ENCODE measurements at places on chromosomes 11 and 22.

- no peak for DNase-seq
Measured at GRCh38 chr22:26524870-26525269, 12.6 kb upstream of the TFIP11 start.

DNA sequence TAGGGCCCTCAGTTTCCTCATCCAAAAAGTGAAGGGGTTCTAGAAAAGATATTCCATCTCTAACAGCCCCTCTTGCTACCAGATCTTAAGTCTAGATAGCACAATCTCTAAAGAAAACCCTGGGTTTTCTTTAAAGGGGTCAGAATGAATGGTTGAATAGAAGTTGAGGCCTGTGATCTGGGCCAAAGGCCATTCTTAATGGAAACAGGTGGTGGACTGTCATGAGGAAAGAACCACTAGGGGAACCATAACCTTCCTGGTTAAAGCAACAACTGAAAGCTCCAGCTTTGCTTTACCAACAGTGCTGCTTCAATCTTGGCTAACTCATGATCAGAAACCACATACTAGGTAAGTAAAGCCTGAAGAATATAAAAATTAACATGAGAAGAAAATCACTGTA, 1.8 kb downstream of the CELF1 start:
- DNase-seq, result no peak

DNA sequence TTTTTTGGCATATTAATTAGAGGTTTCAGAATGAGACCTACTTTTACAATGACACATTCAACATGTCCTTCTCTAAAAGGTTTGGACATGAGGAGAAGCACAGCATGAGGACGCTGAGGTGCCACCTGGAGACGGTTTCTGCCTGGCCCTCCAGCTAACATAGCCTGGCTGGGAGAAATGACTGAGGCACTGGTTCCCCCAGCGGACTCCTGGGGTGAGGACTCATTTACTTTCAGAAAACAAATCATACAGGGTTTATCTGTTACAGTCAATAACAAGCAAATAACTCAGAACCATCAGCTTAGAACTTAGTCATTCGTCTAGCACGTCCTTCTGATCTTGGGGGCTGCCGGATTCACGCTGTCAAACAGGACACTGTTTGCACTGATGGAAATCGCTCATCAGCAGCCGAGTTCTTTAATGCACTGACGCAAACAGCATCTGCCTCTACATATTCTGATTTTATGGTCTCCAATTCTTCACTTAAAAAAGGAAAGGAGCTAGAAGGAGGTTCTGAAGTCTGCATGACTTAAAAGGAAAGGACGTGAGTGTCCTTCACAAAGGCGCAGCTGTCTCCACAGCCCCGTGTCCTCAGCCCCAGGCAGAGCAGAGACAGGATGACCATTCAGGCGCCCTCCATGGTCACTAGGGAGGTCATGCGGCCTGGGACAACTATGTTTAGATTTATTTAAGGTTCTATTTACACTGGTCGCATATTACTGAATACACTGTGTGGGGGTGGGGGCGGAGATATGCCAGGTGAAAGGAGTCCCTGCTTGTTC, 44.2 kb downstream of the CERK start:
- DNase-seq, result no peak

DNA sequence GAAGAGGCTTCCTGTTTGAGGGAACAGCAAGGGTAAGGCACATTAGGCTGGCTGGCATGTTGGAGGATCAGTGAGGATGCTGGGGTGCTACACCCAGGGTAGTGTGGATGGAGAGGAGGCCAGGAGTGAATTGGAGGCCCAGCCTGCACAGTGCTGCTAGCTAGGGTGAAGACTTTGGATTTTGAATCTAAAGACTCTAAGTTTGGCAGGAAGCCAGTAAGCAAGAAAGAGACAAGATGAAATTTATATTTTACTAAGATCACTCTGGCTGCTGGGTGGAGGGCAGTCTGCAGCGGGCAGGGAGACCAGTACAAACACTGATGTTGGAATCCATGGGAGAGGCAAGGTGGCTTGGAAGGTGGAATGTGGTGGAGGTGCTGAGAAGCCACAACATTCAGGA, 43.6 kb downstream of the TSPAN18 start:
- DNase-seq, result no peak

DNA sequence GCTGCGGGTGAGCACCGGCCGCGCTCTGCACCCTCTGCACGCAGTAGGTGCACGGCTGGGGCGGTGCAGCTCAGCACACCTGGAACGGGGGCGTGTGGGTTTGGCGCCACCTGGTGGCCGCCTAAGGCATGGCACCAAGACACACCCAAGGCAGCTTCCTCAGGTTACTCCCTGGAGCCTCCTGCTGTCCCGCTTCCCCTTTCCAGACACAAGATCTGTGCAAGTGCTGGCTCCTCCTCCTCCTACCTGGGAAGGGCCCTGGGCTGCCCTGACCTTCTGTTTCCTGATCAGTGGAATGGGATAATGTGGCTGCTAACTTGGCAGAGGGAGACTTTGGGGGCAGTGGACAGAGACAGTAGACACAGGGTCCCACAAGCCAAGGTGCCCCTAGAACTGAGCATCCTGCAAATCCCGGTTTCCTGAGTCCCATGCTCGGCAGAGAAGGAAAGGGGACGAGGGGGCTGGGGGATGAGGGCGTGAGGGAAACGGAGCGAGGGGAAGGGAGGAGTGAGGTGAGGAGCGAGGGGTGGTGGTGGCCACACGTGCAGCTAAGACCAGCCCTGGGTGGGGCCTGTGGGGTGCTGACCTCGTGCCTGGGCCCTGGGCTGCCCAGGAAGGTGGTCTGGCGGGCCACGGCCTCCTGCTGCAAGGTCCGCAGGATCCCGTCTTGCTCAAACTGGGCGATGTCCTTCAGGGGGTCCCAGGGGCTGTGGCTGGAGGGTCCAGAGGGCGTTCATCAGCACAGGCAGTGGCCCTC, 34.8 kb upstream of the CARS1 start:
- peak; percentile 84 for DNase-seq

DNA sequence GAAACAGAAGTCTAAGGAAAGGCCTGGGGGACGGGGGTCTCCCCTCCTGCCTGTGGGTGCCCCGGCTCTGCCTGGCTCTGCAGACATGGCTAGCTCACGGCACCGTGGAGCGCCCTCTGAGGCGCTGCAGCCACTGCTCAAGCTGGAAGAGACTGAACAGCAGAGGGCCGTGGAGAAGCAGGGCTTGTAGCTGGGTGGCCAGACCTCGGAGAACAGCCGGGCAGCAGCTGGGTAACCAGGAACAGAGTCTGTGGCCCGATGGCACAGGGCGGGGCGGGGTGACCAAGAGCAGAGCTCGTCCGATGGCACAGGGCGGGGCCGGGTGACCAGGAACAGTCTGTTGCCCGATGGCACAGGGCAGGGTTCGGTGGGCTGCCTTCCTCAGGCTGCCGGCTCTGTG, 18.1 kb downstream of the RNH1 start:
- no peak for DNase-seq

DNA sequence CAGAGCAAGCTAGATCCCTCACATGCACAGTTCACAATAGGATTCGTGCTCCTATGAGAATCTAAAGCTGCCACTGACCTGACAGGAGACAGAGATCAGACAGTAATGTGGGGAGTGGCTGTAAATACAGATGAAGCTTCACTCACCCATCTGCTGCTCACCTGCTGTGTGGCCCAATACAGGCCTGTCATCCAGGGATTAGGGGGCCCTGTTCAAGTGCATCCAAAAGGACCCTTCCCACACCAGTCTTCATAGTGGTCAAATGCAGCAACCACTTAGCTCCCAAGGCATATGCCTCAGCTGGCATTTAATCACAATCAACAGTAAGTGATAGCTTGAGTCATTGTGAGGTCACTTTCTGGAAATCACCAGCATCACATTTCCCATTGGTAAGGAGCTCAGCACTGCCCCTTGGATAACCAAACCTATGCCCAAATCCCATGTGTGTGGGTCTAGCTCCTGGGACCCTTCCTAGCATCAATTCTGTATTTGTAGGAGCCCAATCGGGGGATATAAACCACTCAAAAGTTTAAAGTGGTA, 65.6 kb downstream of the OR4C45 start:
- DNase-seq, result no peak

DNA sequence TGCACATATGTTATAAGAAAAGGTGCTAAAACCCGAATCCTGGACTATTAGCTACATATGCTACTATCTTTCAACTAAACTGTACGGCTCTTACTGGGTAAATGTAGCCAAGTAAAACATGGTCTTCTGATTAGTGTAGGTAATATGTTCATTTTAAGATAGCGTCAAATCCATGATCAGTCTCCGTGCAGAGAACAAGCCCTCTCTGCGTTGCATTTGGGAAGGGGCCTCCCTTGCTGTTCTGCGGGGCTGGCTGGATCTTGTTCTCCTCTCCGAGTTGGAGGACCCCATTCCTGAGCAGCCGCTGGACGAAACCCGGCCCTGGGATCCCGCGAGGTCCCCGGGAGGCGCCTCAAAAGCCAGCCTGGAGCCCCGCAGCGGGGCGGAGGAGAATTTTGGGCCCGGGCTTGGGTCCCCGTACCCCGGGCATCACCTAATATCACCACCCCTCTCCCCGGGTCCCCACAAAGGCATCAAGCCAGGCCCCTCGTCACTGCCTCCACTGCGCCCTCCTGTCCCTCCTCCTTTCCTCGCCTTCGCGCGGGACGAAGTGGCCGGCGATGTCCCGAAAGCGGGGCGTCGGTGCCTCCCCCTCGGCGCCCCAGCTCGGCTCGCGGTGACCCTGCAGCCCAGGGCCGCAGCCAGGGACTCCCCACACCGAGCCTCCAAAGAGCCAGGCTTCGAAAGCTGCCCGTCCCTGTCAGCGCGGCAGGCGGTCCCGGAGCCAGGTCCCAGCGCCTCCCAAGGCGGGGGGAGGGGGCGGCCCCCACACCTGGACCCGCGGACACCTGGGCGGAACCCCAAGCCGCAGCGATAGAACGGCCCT, 54.5 kb upstream of the FBXO3 start:
- no peak for DNase-seq

DNA sequence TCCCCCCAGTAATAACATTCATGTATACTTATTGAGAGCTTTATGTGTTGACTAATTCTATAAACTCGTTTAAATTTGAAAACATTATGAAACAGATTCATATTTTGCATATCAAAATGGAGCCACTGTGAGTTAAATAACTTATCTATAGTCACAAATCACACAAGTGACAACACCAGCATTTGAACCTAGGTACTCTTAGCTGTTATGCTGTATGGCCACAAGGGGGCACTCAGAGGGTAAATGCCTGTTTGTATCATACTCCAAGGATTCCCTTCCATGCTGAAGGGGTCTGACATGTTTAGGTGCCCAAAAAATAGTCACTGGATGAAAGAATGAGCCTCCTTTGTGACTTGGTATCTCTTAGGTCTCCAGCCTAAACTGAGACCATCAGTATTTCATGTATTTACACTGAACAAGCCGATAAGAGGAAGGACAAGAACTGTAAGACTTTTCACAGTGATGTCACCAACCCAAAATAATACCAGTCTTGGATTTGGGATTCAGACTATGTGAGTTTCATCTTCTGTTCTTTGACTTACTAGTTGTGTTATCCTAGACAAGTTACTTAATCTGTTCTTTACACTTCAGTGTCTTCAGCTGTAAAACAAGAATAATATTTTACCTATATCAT, 12.2 kb upstream of the OR52D1 start:
- peak; percentile 50 for DNase-seq

DNA sequence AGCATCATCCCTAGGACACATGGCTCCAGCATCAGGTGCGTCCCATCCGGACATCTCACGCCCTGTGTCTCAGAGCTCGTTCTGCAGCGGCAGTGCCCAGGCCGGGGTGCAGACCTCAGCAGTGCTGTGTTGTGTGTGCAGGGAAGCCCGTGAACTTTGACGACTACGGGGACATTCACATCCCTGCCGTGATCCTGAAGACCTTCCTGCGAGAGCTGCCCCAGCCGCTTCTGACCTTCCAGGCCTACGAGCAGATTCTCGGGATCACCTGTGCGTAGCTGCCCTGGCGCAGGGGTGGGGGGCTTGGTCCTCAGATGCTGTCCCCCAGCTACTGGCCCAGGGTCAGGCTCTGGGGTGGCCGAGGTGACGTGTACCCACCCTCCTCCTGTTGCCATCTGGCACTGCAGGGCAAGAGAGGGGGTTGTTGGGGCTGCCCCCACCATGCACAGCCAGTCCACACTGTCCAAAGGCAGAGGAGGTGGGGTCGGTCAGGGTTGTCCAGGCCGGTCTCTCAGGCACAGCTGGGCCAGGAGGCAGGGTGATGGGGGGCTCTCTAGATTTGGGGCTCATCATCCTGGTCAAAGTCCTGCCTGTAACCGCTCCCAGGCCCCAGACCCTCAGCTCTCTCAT, 96.5 kb downstream of the ARHGAP8 start:
- DNase-seq, result no peak

GRCh38 chr11:106748059-106748458, 270.2 kb downstream of the GUCY1A2 start:
- no peak for DNase-seq

GRCh38 chr11:64846998-64847666, 2.7 kb upstream of the CDC42BPG start:
- DNase-seq, result peak; percentile 98

DNA sequence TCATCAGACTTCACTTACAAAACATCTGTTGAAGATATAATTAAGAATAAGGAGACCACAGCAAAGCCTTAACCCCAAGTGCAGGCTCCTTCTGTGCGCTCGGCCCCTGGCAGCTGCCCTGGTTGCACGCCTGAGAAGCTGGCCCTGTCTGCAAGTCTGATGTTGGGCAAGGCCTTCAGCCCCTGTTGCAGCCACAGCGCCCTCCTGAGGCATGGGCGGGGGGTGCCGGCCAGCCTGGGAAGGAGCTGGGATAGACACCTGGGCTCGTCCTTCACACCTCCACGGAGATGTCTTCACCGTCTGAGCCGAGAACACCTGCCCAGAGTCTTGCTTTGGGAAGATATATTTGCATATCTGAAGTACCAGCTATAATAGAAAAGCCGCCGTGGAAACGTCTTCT, 104.1 kb downstream of the MPPED1 start:
- no peak for DNase-seq

- no peak for DNase-seq
Measured at GRCh38 chr11:9380773-9381172, 3.7 kb upstream of the IPO7 start.

GRCh38 chr22:32103658-32104315, 55.3 kb downstream of the C22orf42 start:
- no peak for DNase-seq

Data from HuH-7.5 (cell line).